H4 (cell line): ENCODE measurements at places on chromosomes 13 and 19. TPM values are rescaled to one million over a fixed set of nuclear protein-coding genes. Genes with fewer than 3 reads are reported as not detected.

- no peak for DNase-seq
Observed at GRCh38 chr19:10180459-10180858, 14.3 kb downstream of the DNMT1 start.

GRCh38 chr13:80825276-80825675 lies 484.4 kb upstream of the SPRY2 start:
- no peak for DNase-seq

GRCh38 chr19:40221858-40222619 lies 3.9 kb upstream of the TTC9B start:
- peak; percentile 86 for DNase-seq

DNA sequence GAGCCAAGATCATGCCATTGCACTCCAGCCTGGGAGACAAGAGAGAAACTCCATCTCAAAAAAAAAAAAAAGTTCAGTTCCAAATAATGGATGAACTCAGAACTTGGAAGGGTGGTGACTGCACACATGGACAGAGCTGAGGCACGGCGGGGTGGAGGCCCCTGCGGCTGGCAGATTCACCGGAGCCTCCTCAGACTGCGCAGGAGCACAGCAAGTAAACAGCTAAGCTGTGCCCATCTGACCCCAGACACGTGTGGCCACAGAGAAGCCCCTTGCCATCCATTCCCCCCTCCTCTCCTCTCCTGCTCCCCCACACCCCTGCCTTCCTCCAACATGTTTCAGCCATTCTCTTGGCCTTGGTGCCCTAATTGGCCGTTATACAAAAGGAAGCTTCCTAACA lies 15.6 kb upstream of the PROZ start:
- DNase-seq, result no peak

DNA sequence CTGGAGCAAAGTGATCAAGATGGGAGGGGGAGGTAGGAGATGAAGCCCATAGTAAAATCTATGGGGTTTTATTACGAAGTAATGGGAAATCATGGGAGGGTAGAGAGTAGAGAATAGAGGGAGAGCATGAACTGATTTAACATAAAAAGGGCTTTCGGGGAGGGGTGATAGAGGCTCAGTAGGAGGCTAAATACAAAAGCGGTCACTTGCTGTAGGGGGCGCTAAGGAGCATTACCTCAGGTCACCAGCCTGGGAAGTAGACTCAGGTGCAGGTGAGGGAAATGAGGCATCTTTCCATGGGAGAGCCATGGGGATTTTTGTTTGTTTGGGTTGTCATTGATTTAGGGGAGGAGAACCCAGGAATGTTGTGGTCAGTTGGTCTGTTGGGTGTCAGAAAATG lies 14.1 kb downstream of the KRTDAP start:
- no peak for DNase-seq

- no peak for DNase-seq
Observed at GRCh38 chr19:44847144-44848035, 1.3 kb downstream of the NECTIN2 start.

- DNase-seq, result no peak
Observed at GRCh38 chr13:99435998-99436397, 65.3 kb upstream of the TM9SF2 start.

DNA sequence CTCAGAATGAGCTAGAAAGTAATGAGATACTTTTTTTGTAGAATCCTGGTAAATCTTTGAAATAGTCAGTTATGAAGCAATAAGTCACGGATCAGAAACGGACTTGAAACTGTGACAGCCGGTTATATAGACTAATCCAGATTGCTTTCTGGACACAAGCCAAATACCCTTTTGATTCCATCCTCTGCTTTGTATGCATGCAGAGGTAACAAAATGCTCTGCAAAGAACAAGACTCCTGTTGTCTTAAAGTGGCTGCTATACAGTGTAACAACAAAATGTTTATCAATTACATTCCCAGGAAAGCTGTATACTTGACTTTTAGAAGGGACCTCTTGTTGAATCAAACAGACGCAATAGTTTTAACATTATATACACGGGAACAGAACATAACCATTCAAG lies 66.5 kb upstream of the STARD13 start:
- no peak for DNase-seq

DNA sequence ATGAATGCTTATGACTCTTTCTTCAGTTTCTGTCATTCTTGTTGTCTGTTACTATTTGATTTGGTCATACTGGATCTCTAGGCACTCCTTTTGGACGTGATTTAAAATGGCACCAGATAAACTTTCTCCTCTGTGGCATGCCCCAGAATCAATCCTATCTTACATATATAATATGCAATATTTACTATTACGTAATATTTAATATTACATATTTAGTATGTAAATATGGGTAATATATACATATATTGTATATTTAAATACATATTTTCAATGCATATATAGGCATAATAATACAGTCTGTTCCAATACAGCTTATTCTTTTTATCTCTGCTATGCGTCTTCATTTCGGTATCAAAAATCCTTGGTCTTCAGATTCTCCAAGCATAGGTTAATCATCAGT lies 104.4 kb upstream of the PRR20A start:
- no peak for DNase-seq

- no peak for DNase-seq
Observed at GRCh38 chr19:14433554-14434501, 722 bp downstream of the PKN1 start.

DNA sequence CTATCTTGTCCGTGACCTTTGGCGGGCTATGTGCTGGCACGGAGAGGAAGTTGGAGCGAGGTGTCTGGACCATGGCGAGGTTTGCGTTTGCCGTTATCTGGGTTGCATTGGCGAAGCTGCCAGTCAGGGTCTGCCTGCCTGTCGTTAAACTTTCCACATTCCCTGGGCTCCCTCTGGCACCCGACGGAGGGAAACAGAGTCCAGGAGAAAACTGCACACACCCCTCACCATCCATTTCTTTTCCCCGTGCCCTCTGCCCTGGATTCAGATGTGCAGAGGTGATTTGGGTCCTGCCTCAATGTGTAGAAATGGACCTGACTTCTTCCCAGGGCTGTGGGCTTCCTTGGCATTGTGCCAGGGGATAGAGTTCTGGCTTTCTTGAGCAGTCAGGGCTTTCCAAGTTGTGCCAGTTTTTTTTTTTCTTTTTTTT lies 142.4 kb downstream of the URI1 start:
- DNase-seq, result no peak

DNA sequence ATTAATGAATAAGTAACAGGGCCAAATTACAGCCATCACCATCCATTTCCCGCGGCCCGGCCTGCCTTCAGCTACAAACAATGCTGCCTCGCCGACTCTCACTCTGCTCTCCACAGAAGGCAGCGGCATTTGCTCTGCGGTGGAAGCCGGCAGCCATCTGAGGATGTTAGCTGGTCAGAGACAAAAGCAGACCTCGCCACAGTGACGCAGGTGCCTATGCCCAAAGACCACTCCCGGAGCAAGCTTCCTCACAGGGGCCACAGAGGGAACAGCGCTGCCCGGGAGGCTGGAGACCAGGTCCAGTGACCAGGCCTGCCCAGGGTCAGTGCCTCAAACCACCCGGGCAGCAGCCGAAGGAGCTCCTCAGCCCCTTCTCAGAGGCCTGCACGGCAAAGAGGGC lies 16.4 kb downstream of the PEPD start:
- DNase-seq, result no peak

DNA sequence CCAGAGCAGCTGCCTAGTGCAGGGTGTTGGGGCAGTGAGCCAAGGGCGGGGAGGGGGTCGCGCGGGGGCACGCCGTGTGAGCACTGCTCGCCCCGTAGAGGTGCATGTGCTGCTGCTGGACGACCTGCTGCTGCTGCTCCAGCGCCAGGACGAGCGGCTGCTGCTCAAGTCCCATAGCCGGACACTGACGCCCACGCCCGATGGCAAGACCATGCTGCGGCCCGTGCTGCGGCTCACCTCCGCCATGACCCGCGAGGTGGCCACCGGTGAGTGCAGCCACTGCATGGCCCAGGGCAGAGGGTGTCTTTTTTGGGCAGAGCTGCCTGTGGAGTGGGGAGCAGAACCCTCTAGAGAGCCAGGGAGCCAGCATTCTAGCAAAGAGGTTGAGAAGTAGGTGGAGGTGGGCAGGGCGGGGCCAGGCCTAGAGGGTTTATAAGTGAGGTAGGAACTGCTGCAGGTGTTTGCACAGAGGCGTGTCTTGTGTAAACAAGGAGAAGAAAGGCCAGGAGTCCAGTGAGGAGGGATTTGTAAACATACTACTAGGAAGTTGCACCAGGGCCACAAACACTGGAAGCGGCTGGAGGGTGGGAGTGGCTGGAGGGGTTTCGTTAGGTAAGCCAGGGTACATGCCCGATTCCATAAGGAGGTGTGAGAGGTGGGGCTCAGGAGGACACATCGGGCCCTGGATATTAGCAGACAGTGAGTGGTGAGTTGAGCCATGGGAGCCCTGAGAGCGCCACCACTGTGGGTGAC lies 21.3 kb downstream of the ARHGEF1 start:
- no peak for DNase-seq

- DNase-seq, result peak; percentile 43
Observed at GRCh38 chr19:46478356-46478986, 7.1 kb upstream of the PNMA8A start.

DNA sequence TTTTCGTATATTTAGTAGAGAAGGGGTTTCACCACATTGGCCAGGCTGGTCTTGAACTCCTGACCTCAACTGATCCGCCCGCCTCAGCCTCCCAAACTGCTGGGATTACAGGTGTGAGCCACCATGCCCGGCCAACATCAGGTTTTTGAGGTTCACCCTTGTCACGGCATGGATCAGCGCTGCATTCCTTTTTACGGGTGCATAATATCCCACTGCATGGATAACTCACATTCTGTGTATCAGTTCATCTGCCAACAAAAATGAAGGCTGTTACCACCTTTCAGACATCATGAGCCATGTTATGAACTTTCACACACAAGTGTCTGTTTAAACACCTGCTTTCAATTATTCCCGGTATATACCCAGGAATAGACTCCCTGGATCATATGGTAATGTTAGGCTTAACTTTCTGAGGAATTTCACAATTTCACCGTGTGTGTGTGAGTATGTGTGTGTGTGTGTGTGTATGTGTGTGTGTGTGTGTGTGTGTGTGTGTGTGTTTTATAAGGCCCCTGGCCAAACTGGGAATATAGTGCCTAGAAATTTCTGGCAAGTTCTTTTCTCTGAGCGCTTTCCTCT lies 52.2 kb downstream of the AP1M1 start:
- no peak for DNase-seq

- DNase-seq, result no peak
Observed at GRCh38 chr13:70896136-70896535, 787.9 kb upstream of the KLHL1 start.

- no peak for DNase-seq
Observed at GRCh38 chr13:43428545-43429296, 358.1 kb downstream of the ENOX1 start.

DNA sequence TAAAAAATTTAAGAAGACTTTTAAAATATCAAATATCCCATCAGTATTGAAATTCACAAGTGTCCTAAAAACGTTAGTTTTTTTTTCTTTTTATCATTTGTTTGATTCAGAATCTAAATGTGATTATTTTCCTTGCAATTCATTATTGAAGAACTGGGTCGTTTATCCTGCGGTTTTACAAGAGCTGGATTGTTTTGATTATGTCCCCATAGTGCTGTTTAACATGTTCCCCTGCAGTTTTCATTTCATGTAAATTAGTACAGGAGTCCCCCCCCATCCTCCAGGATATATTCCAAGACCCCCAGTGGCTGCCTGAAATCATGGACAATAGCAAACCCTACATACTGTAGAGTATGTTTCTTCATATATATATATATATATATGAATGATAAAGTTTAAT lies 105.7 kb downstream of the KCTD15 start:
- no peak for DNase-seq

FXYD7 gene
- 0.14 TPM in 1 of 2 replicates, not detected in the other for total RNA-seq

CD79A gene
- total RNA-seq, result not detected in 2 replicates

KATNAL1 gene
- 10.7 and 12.8 TPM in 2 replicates for total RNA-seq

ZNF560 gene
- 0.02 TPM in 1 of 2 replicates, not detected in the other for total RNA-seq

ELANE gene
- not detected in 2 replicates for total RNA-seq

DZIP1 gene
- 14.6 and 36.4 TPM in 2 replicates for total RNA-seq

POLR1D gene
- 125 and 143 TPM in 2 replicates for total RNA-seq

APOC4 gene
- total RNA-seq, result not detected in 2 replicates

N4BP2L2 gene
- 14.2 and 26.6 TPM in 2 replicates for total RNA-seq

CYP4F2 gene
- total RNA-seq, result 0.70 and 3.8 TPM in 2 replicates

CYP4F8 gene
- total RNA-seq, result not detected in 2 replicates

PEG3 gene
- 0.90 and 2.8 TPM in 2 replicates for total RNA-seq
